ENCODE measurements at places on chromosomes 13 and 19. TPM values are rescaled to one million over a fixed set of nuclear protein-coding genes. Genes with fewer than 3 reads are reported as not detected.
A peak's percentile ranks its signal among the peaks of the same experiment; 100 is the strongest.

DNA sequence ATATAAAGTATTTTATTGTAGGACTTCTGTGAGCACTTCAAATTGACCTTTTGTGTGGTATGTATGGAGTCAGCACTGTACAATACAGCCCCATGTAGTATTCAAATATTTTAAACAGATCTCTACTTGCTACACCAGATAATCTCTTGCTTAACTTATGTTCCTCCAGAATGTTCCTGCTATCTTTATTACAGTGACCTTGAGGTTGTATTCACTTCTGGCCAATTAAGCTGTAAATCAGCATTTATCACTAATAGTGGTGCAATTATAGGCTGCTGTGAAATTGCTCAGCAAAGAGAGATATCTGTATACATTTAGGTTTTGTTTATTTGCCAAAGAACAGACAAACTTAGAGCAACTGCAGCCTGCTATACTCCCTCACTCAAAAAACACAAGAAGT is 1218.6 kb downstream of the PCDH17 start:
- no peak for DNase-seq
- no peak overlapping the region for H3K27ac ChIP-seq
- H3K36me3 ChIP-seq: no peaks in the 10 kb centered on the region
- no peaks in the 10 kb centered on the region for H3K4me1 ChIP-seq

GRCh38 chr13:26095846-26096610 is 44.2 kb upstream of the SHISA2 start:
- no peak overlapping the region for H3K4me3 ChIP-seq
- H3K27ac ChIP-seq: no peak overlapping the region
- H3K4me1 ChIP-seq: no peaks in the 10 kb centered on the region
- H3K36me3 ChIP-seq: no peaks in the 10 kb centered on the region
- peaks cover 14% of the 10 kb centered on the region for H3K27me3 ChIP-seq

DNA sequence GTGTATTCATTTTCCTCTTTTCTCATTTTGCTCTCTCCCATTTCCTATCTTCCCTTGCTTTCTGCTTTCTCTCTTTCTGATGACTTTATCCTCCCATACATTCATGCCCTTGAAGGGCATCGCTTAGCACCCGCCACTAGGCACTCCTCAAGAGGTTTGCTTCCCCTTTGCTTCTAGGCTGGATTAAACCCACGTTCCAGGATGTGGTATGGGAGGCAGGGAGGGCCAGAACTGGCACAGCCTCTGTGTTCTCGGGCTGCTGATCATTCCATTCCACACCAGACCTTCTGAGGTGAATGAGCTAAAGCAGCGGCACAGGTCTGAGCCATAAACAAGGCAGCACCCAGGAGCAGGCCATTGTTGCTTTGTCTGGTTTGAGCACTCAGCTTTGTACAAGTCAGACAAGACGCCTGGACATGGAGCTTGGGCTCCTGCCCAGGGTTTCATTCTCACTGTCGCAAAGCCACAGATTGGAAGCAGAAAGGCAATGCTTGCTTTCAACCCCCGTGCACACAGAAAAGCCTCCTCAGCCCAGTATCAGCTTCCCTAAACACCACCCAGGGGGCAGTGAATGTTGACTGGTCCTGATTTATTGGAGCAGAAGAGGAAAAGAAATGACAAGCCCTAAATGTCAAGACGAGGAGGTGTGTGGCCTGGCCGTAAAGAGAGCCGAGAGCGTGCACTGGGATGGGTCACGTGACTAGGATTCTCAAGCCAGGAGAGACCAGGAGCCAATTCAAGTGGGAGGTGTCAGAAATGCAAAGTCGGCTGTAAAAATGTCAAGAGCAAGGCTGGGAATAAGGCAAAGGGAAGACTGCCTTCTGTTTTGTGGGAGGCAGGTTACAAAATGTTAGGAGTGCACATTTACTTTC is 218.0 kb upstream of the SERP2 start:
- H3K27me3 ChIP-seq: no peaks in the 10 kb centered on the region
- no peaks in the 10 kb centered on the region for H3K4me1 ChIP-seq
- no peaks in the 10 kb centered on the region for H3K36me3 ChIP-seq
- no peak overlapping the region for H3K27ac ChIP-seq
- H3K4me3 ChIP-seq: no peak overlapping the region

- H3K4me3 ChIP-seq: no peak overlapping the region
- no peak overlapping the region for H3K27ac ChIP-seq
- no peaks in the 10 kb centered on the region for H3K36me3 ChIP-seq
- peaks cover 1% of the 10 kb centered on the region for H3K4me1 ChIP-seq
- peaks cover 2% of the 10 kb centered on the region for H3K27me3 ChIP-seq
These were observed 267.1 kb downstream of the KLF5 start for GRCh38 chr13:73325723-73326558.

DNA sequence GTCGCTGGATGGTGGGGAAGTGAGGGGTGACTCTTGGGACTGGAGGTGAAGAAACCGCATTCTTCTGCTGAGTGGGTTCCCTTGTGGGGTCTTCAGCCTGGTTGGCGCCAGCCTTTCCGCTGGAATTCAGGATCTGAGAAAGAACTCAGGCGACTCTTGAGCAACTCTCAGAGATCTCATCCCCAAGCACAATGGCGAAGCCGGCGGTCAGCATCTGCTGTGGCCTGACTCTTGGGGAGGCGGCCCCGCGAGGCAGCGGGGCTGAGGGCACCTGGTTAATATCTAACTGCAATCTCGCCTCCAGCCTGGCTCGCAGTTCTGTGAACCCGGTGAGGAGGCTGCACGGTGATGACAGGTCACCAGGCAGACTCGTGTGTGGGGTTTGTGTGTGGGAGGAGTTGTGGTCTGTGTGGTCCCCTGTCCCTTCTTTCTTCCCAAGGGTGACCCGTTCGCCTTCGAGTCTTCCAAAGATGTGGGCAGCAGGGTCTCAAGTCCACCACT is 883 bp downstream of the ZNF441 start:
- peaks cover 31% of the 10 kb centered on the region for H3K36me3 ChIP-seq
- H3K27ac ChIP-seq: peak overlapping the region; percentile 73

DNA sequence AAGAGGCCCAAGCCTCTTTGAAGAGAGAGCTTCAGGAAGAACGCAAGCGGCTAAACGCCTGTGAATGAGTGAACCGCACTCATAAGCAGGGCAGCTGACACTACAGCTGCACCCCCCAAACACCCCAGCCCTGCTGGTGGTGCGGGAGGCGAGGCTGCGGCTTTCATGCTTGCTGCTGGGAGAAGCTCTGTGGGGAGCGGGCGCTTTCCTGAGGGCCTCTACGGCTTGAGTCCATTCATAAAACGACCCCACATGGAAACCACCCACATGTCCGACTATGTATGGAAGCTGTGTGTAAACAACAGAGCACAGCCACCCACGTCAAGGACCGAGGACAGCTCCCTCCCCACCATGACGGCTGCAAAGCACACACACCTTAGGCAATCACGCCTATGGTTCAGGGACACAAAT is 5.5 kb downstream of the AP3D1 start:
- H3K4me3 ChIP-seq: no peak overlapping the region
- peaks cover 50% of the 10 kb centered on the region for H3K4me1 ChIP-seq
- H3K36me3 ChIP-seq: peaks cover 6% of the 10 kb centered on the region
- H3K27me3 ChIP-seq: no peaks in the 10 kb centered on the region
- H3K27ac ChIP-seq: no peak overlapping the region

- H3K4me1 ChIP-seq: peaks cover 18% of the 10 kb centered on the region
- H3K36me3 ChIP-seq: no peaks in the 10 kb centered on the region
- DNase-seq: peak; percentile 25
- H3K27me3 ChIP-seq: no peaks in the 10 kb centered on the region
These were observed 505 bp downstream of the ZSWIM4 start for GRCh38 chr19:13795595-13796300.

GRCh38 chr19:29525901-29526729 is at the start of gene VSTM2B:
TSS of gene VSTM2B (plus strand) at chr19:29525994. CDS start at chr19:29526584, 590 bp downstream.
- DNase-seq: no peak
- H3K27me3 ChIP-seq: peaks cover 55% of the 10 kb centered on the region

Gene FUT3
- not detected for total RNA-seq

Gene AMER2
- not detected for total RNA-seq

Gene HSD11B1L
- total RNA-seq: 3.8 TPM

Gene PTH2
- total RNA-seq: not detected

Gene SDHAF1
- total RNA-seq: 15.8 TPM

Gene PEPD
- total RNA-seq: 29.3 TPM
